Retinal pigment epithelial cell (primary cell): ENCODE measurements at places on chromosomes 12 and 14.

DNA sequence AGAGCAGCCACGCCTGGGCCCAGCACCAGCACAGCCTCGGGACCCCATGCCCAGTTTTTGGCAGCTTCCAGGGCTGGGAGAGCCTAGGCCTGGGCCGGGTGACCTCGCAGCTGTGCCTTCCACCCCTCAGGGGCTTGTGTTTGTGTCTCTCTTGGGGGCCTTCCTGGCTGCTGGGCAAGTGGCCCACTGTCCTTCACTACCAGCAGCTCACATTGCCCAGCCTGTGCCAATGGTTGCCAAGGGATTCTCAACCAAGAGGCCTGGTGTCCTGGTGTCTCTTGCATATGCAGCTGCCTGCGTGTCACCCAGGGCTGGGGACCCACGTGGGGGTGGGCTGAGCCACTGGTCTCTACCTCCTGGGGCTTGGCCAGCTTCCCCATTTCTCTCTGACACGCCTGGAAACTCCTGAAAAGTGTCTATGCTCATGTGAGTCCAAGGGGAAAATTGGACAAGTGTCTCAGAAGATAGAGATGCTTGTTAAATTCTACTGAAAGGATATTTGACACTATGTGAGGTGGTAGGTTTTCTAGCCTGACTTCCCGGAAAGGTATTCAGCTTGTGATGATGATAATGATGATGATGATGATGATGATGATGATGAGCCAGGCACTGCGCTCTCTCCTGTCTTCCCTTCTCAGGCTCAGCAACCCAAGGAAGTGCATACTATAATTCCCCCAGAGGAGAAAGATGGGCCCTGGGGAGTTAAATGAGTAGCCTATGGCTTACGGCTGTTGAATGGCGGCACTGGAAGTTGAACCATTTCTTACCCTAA, 48.8 kb upstream of the ESRRB start:
- DNase-seq = no peak

- peak; percentile 21 for DNase-seq
Observed at GRCh38 chr12:73659802-73660201, 877.8 kb upstream of the ATXN7L3B start.

DNA sequence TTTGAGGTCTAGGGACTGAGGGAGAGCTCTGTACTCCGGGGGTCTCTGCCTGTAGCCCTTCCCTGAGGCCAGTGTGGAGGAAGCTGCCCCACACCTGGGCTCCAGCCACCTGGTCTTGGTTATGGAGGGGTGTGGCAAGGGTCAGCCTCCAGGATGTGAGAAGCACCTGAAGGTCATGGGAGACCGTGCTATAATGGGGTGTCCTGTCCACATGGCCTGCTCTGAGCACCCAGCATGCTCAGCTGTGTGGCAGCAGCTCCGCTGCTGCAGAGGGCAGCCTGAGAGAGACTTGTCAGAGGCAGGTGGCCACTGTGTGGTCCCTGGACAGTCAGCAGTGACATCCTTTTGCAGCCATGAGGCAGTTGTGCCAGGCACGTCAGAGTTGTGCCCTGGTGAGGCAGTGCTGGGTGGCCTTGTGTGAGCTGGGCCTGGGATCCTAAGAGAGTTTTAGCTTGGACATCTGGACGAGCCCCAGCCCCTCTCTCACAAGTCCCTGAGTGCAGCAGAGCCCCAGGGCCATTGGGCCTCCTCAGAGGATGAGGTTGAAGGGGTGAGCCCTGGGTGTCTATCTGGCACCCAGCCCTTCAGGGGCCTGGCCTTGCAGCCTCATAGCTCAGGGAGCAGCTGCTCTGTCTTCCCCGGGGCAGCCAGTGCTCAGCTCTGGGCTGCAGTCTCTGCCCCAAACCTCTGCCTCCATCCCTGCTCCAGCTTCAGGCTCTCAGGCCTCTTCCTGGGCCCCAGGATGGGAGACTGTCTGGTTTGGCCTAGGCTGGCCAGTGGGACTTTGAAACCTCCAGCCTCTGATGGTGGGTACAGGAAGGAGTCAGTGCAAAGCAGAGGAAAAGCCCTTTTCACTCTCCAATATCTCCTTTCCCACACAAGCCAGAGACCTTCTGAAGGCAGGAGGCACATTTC, 7.4 kb upstream of the ATG101 start:
- DNase-seq = no peak

GRCh38 chr12:64813723-64814122, 10.7 kb upstream of the TBC1D30 start:
- DNase-seq = no peak

DNA sequence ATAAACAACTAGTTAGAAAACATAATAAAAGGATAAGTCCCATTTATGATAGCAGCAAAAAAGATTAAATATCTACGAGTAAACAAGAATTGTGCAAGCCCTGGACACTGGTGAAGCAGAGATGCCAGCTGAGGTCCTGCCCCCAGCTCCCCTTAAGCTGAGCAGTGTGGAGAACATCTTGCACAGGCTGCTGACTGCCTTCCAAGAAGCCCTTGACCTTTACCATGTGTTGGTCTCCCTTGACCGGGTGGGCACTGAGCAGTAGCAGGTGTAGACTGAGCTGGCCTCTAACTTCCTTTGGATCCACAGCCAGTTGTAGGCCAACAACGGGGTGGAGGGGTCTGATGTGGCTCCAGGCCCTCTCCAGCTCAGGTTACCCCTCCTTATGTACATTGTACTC, 47.7 kb upstream of the PAPLN start:
- no peak for DNase-seq

DNA sequence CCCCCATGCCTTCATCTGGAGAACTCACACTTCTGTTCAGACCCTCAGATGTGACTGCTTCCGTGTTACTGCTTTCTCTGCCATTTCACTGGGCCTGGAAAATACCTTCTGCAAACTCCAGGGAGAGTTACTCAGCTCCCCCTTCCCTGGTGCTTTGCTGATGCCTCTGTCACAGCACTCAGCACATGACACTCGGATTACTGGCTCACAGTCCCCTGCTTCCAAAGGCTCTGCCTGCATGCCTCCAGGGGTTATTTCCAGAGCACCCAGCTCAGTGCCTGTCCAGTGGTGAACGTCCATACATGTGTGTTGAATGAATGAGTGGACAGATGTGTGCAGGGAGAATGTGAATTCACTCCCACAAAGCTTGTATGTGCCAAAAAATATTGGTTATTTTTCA, 237.2 kb upstream of the FKBP4 start:
- DNase-seq = no peak

DNA sequence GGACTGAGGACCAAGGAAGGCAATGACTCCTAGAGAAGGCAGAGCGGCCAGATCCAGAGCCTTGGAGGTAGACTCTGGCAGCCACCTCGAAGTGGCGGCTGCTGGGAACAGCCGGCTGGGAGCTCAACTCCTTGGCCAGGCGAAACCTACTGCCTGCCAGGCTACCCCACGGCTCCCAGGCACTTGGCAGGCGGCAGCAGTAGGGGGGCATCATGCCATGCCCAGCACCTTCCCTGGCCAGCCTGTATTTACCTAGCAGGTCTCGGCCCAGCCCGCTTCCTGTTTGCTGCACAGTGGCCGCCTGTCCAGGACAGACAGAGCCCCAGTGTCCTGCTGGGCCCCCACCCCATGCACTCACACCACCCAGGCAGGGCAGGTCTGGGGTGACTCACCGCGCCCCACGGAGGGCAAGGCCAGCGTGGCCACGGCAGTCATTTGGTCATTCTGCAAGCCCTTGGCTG, 10.2 kb downstream of the TRPV4 start:
- no peak for DNase-seq

DNA sequence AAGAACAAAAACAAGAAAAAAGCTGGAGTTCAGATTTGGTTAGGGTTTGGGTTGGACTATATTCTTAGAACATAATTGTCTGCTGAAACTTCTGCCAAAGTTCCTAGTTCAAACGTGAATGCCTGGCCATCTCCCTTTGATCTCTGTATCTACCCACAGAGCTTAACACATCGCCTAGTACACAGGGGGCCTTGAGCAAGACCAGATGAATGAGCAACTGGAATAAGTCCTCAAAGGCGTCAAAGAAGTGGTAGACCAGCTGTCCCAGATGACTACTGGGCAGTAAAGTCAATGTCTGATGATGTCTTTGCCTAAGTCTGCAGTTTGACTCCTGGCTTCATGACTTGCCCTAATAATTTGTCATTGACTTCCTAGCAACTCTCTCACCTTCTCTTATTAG, 13.9 kb upstream of the STAB2 start:
- DNase-seq = no peak

DNA sequence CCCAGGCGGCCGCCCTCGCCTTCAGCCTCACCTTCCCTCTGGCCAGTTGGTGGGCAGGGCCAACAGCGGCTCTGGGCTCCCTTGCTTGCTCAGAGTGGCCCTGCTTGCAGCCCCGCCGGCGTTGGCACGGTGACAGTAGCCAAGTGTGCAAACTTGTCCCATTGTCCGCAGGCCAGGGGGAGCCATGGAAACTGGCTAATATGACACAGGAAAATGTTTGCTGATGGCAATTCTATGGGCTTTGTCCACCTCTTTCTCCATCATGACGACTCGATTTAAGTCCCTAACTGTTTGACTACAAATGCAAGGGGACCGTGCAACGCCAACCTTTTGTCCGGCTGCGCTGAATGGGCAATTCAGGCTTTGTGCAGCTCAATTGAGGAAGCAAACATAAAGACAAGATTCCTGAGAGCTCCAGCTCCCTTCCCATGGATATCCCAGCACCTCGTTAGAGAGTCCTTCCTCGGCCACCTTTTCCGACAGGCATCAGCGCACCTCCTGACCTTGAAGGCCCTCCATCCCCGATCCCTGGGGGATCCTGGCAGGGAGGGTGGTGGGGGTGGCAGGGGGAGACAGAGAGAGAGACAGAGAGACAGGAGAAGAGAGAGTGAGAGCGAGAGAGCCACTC, 785 bp upstream of the FAM181A start:
- no peak for DNase-seq

- no peak for DNase-seq
Observed at GRCh38 chr14:34018564-34019244, 67.8 kb upstream of the EGLN3 start.

- DNase-seq = no peak
Observed at GRCh38 chr12:69527506-69528272, 57.5 kb downstream of the FRS2 start.

DNA sequence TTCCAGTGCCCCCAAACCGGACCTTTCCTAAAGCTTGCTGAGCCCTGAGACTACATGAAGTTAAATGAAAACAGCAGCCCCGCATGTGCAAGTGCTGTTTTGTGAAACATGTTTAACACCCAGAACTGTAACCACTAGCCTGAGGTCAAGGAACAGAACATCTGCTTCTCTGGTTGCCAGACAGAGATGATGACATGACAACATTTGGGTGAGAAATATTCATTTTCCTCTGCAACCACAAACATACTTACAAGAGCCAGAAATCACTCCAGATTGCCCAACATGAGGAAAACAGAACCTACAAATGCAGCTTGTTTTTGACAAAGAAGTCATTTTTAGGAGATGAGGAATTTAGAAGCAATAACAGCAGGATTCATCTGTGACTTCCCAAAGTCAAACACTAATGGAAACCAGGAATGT, 110.4 kb downstream of the BCAT1 start:
- no peak for DNase-seq

DNA sequence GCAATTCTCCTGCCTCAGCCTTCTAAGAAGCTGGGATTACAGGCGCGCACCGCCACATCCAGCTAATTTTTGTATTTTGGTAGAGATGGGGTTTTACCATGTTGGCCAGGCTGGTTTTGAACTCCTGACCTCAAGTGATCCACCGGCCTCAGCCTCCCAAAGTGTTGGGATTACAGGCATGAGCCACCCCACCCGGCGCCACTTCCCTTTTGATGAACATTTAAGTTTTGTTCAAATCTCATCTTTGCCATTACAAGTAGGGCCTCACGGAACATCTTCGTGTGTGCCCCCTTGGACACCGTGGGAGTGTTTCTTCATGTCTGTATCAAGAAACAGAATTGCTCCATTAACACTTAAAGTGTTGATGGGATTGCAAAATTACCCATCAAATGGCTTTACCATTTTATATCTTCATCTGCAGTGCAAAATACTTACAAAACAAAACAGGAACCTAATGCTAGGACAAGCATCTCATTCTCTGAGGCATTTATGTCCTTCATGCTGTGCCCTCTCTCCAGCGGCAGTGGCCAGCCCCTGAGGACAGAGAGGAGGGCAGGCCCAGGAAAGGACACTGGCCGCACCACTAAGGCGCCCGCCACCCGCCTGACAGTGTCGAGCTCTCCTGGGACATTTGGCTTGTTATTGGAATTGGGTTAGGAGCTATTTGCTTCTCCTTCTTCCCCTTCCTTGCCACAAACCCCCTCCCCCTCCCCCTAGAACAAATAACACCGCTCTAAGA, 61.7 kb downstream of the RFX4 start:
- DNase-seq = no peak

DNA sequence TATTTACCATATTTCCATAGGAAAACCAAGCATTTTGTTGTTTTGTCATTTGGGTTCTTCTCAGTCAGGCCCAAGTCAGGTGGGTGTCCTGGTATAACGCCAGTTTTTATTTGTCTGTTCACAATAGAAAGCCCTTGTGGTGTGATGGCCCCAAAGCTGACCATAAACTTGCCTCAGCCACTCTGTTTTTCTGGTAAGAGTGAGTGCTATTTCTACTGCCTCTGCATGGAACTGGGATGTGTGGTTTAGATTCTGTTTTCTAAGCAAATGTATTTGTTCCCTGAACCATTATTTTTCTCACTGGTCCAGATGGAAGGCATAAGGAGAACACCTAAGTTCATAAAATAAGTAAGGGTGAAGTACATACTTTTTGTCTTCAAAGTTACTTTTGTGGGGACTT, 1.8 kb upstream of the SSPN start:
- DNase-seq = no peak

- no peak for DNase-seq
Observed at GRCh38 chr14:104280085-104280901, 141.9 kb downstream of the KIF26A start.
